ENCODE measurements at places on chromosomes 12 and 14.
A peak's percentile ranks its signal among the peaks of the same experiment; 100 is the strongest.

DNA sequence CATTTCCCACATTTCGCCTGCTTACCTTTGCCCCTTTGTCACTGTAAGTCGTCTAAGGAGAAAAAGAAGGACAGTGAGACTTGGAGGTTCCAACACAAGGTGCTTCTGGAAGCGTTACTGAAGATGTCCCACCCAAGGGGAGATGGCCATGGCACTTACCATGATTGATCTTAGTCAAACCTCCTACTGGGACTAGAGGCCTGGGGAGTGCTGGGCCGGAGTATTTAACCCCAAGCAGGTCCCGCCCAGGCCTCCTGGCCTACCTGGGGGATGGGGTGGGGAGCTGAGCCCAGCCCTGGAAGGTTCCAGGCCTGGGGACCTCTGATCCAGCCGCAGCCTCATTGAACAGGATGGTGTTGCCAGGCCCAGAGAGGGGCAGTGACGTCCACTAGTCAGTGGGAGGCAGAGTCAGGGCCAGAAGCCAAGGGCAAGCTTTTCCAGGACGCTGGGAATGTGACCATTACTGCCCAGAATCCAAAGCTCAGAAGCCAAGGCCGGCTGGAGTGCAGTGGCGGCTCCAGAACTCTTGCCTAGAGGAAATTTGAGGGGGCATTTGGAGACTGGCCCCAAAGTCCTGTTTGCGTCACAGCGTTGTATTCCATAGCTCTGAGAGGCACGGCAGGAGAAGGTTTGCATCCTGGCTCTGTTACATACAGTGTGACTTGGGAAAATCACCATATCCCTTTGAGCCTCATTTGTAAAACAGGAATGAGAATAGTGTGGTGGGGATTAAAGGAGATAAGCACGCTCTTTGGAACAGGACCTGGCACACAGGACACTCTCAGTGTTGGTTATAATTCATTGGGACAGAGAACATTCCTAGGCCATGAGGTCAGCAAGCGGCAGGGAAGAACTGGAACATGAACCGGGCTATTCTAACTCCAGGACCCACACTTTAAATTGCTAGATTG is at the start of gene HPD:
HPD (minus strand) TSS at position 198 of the 911 bp plus-strand sequence; CDS start at position 162, 36 bp downstream.
- peak; percentile 9 for DNase-seq

- DNase-seq, result no peak
These were observed 56.4 kb downstream of the ZFP36L1 start for GRCh38 chr14:68736471-68736871.

- DNase-seq, result no peak
These were observed 8.3 kb upstream of the KLHL42 start for GRCh38 chr12:27771481-27772327.

DNA sequence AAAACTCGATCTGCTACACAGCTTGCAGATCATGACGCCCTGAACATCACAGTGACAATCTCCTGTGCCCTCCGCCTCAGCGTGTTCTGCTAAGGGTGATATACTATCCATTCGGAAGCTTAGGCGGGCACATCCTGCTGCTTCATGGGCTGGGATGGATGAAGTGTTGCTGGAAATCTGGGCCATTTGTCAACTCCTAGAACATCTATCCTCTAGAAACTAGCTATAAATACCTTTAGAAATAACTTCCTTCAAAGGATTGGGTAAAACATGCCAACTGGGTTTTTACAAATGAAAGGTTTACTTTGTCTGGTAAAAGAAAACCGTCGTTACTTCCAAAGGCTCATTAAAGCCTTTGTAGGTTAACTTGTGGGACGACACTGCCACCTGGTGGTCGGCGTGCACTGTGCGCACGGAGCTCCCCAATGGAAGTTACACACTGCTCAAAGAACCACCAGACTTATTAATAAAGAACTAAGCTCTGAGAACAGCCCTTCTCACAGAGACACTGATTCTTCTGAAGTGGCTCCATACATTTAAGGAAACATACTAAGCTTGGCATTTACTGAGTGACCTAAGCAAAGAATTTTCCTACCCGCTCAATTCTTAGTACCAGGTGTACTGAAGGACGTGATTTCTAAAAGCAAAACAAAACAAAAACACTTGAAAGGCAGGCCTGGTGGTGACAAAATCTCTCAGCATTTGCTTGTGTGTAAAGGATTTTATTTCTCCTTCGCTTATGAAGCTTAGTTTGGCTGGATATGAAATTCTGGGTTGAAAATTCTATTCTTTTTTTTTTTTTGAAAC is 21.6 kb upstream of the CACNA2D4 start:
- DNase-seq, result peak; percentile 65

DNA sequence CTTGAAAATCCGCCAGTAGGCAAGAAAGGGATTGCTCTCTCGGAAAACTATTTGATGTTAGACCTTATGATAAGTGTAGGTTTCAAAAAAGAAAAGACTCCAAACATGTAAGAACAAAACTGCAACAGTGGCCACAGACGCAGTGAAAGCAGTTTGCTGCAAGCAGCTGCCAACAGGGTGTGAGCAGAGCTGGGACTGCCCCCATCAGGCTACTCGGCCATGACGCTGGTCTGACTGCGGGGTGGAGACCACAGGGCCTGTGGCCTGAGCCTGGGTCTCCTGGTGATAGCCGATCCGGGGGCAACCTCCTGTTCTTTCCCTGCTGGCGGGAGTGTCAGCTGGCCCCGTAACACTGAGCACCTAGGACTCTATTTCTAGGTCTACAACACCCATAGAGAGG is 63.2 kb downstream of the AMN start:
- no peak for DNase-seq
